ENCODE measurements at places on chromosomes 5 and 9. TPM values are rescaled to one million over a fixed set of nuclear protein-coding genes. Genes with fewer than 3 reads are reported as not detected.

Gene MARVELD2
- total RNA-seq: 0.13 TPM

Gene DNM1
- 2.2 TPM for total RNA-seq

Gene GFI1B
- total RNA-seq: 0.05 TPM

DNA sequence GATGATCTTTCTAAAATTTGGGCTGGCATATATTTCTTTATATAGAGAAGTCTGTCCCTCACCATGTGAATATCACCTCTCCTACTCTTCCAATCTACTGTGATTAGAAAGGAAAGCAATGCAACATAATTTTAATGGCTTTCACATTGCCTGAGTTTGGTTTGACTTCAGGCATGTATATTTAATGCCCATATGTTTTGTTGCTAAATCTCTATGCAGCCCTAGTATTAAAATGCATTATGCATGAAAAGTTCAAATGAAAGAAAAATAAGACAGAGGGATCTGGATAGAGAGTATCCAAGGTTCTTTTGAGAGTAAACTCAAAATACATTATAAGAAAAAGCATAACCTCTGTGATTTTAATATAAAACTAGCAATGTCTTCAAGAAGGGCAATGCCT, 518.3 kb downstream of the PRR16 start:
- DNase-seq: no peak
- H3K4me1 ChIP-seq: no peaks in the 10 kb centered on the region
- no peak overlapping the region for H3K27ac ChIP-seq
- no peaks in the 10 kb centered on the region for H3K36me3 ChIP-seq
- no peak overlapping the region for H3K4me3 ChIP-seq

- no peak overlapping the region for H3K27ac ChIP-seq
- peaks cover 32% of the 10 kb centered on the region for H3K4me1 ChIP-seq
- H3K27me3 ChIP-seq: no peaks in the 10 kb centered on the region
- no peaks in the 10 kb centered on the region for H3K36me3 ChIP-seq
- DNase-seq: no peak
These were observed 49.8 kb upstream of the ASS1 start for GRCh38 chr9:130394814-130395470.

GRCh38 chr5:78698191-78698791, 49.7 kb upstream of the LHFPL2 start:
- no peak overlapping the region for H3K4me3 ChIP-seq
- no peaks in the 10 kb centered on the region for H3K36me3 ChIP-seq
- no peak for DNase-seq
- H3K27ac ChIP-seq: no peak overlapping the region
